Stimulated activated CD8-positive, alpha-beta memory T cell treated with anti-CD3 and anti-CD28 coated beads, Interleukin-4, amount 100 ng/mL, for 4 hours (primary cell): ENCODE measurements at places on chromosomes 5 and 9.

DNA sequence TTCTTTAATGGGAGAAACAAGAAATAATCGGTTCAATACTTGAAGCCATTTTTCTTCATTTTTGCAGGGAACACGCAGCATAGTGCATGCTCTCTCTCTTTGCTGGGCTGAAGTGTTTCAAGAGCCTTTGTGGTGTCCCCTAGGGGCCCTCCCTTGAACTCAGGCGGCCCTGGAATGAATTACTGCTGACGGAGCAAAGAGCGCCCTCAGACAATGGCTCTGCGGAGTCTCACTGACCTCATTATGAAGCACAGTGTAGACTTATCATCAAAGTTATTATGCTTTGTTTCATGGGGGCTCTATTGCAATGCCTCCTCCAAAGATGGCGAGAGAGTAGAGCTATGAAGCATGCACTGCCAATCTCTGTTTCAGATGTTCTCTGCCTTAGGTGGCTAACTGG lies 64.8 kb upstream of the ADCY2 start:
- no peak for DNase-seq

GRCh38 chr9:3980771-3981170 lies 319.1 kb downstream of the GLIS3 start:
- DNase-seq = no peak

GRCh38 chr9:18866121-18866831 lies 166.7 kb downstream of the SAXO1 start:
- no peak for DNase-seq

GRCh38 chr9:2385746-2386145 lies 235.8 kb upstream of the VLDLR start:
- no peak for DNase-seq
